ENCODE measurements at places on chromosomes 3 and 15.
A peak's percentile ranks its signal among the peaks of the same experiment; 100 is the strongest.

GRCh38 chr3:101117980-101118379 lies 124.8 kb upstream of the ABI3BP start:
- DNase-seq = no peak

GRCh38 chr3:144629381-144629780 lies 657.8 kb downstream of the DIPK2A start:
- DNase-seq = no peak

DNA sequence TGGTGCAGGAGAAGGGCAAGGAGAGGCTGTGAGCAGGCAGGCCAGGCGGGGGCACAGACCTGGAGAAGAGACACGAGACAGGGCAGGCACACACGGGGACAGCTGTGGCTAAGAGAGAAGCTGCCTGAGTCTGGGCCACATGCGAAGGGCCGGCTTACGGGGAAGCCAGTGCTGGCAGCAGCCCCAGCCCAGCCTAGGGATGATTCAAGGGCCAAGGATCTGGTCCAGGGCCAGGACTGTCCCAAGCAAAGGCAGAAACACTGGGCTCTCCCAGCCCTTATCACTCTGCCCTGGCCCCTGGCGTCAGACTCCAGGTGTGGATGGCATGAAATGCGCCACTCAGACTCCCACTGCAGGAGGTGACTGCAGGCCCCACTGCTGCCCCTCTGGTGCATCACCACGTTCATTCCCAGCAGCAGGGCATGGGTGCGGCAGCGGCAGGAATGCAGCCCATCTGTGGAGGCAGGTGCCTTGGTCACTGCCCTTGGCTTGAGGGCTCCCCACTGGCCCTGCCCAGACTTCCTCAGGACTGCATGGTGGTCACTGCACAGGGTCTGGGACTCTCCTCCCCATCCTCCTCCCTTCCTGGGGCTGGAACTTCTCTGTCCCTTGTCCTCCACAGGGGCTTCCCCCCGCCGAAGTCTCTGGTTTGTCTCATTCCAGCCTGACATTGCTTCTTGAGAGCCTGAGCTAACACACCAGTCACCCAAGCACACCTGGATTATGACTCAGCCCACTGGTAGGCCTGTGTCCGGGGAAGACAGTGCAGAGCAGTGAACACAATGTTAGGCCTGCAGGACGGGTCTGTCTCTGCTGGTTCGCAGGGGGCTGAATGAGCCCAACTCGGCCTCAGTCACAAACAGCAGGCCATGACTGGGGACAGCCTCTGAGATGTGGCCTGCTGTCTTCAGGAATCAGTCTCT lies 69.3 kb downstream of the TBC1D2B start:
- DNase-seq = no peak

DNA sequence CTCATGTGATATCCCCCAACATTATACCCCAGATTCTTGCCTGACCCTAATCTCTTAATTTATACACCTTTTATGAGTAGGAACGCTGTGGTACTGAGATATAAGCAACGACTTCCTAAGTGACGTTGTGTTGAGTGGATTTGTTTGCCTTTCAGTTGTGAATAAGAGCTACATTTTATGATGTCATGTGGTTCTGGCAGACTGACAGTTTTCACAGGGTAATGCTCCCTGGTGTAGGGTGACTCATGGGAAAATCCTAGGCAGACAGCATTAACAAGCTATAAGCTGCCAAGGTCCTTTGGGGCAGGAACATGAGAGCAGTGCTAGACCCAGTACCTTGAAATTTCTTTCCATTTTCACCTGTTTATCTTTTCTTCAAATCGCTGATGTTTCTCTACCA lies 11.2 kb downstream of the C3orf52 start:
- no peak for DNase-seq

GRCh38 chr3:41239587-41239986 lies 40.3 kb downstream of the CTNNB1 start:
- no peak for DNase-seq

GRCh38 chr15:34038023-34038870 lies 757 bp downstream of the AVEN start:
- DNase-seq = peak; percentile 48

DNA sequence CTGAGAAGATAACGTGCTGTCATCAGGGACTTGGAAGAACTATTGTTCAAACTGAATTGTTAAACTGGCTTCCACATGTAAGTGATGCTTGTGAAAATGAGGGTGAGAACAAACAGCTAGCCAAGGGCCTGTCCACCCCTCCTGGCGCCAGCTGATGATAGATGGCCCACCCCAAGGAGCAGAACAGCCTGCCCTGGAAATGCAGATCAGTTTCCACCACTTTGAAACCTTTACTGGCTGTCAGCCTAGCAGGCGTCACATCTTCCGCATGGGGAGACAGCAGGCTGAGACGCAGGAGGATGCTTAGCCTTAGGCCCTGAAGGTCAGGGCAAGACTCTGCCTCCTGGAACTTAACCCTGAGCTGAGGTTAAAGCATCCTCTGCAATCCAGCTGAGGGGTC lies 6.4 kb upstream of the SLC51B start:
- no peak for DNase-seq

GRCh38 chr3:143693506-143693905 lies 154.8 kb downstream of the SLC9A9 start:
- no peak for DNase-seq

GRCh38 chr15:67746022-67746421 lies 79.3 kb upstream of the SKOR1 start:
- no peak for DNase-seq

DNA sequence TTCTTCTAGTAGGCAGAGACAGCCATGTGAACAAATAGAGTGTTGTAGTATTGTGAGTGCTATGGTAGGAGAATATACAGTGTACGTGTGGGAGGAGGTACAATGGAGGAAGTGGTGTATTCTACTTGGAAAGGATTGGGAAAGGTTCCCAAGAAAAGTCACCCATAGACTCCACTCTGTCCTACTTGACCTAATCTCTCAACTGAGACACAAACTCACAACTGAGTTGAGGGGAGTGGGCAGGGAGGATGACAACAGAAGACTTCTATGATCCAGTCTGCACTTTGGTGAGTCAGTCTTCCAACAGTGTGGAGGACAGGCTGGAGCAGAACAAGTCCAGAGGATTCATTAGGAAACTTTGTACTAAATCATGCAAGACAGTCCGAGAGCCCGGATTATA lies 28.8 kb upstream of the AQP9 start:
- DNase-seq = no peak

DNA sequence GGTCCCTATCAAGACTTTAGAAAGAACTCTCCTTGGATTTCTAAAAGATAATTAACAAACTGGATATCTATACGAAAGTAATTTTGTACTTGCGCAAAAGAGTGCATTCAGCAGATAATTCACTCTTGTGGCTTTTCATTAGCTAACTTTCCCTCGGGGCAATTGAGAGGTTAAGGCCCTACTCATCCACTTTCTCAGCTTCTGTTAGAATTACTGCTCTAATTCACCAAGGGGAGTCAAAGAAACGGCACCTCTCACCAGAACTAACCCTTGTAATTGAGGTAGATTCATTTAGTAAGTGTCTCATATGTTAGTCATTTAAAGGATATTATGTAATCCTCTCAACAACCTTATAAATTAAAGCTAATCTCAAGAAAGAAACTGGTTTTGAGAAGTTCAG lies 22.5 kb upstream of the MB21D2 start:
- DNase-seq = no peak

GRCh38 chr3:71201939-71202338 lies 381.6 kb downstream of the FOXP1 start:
- DNase-seq = no peak

DNA sequence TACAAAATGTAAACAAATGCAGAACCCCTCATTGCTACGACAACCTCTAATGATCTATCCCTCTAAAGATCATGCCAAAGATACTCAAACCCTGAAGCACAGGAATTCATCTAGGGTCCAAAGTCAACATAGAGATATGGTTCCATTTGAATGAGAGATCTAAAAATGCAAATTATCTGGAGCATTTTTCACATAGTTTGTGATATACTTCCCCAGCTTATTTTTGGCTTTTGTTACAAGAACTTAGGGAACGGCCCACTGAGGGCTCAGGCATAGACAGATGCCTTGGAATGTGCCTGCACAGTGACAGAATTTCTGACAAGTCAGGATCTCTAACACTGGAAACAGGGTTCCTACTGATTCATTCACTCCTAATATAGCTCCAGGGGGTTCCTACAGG lies 258.9 kb upstream of the THBS1 start:
- DNase-seq = no peak

- DNase-seq = no peak
Observed at GRCh38 chr15:33451385-33451784, 140.6 kb downstream of the RYR3 start.

DNA sequence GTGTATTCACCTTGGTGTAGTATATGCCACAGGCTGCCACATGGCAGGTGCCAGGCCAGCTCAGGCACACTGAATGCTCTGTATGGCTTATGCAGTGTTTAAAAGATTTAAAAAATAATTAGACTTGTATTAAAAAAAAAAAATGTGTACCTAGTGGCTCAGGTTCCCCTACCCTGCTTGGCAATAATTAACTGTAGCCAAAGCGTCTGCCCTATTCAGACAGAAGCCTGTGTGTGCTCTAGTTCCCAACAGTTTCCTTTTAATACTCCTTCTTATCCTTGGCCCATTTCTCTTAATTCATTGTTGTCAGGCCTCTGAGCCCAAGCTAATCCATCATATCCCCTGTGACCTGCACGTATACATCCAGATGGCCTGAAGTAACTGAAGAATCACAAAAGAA lies 752.2 kb upstream of the CFAP20DC start:
- no peak for DNase-seq

- DNase-seq = no peak
Observed at GRCh38 chr15:52020221-52021085, 1.4 kb downstream of the MAPK6 start.

DNA sequence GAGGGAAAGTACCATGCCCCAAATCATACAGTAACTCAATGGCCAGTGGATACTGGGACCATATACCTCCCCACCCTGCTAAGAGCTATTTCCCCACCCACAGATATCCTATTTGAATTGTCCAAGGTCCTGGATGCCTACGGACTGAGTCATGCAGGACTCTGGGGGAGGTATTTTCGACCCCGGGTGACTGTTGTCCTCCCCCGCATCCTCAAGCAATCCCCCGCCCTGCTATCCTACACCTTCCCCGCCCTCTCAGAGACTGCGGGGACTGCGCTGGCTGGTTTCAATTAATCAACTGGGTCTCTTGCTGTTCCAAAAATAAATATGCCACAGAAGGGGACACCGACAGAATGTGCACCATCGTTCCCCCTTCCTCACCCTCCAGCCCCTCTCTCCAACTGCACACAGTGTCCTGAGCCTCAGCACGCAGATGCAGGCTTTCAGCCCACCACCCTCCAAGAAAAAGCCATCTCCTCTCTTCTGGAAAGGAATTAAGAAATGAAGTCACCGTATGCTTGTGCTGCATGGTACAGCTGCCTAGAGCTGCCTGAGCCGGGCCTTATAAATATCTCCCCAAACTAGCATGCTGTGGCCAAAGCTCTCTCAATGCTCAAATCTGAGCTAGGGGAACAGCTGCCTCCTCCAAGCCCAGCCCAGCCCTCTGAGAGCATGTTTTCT lies 8.1 kb downstream of the CAV3 start:
- no peak for DNase-seq

DNA sequence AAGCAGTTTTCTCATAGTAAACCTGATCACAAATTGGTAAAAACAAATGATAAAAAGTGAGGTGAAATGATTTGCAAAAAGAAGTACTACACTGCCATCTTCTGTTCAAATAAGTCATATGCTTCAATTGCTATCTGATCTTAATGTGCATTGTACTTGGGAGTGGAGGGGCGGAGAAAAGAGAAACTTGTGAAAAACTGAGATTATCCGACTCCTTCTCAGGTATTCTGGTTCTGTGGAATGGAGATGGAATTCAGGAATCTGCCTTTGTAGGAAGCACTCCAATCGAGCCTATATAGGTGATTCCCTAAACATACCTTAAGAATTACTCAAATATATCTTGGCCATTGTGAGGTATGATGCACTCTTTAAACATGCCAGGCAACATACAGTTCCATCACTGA lies 180.6 kb downstream of the CHL1 start:
- no peak for DNase-seq

- DNase-seq = peak; percentile 57
Observed at GRCh38 chr3:16600780-16601536, 4.3 kb downstream of the DAZL start.

DNA sequence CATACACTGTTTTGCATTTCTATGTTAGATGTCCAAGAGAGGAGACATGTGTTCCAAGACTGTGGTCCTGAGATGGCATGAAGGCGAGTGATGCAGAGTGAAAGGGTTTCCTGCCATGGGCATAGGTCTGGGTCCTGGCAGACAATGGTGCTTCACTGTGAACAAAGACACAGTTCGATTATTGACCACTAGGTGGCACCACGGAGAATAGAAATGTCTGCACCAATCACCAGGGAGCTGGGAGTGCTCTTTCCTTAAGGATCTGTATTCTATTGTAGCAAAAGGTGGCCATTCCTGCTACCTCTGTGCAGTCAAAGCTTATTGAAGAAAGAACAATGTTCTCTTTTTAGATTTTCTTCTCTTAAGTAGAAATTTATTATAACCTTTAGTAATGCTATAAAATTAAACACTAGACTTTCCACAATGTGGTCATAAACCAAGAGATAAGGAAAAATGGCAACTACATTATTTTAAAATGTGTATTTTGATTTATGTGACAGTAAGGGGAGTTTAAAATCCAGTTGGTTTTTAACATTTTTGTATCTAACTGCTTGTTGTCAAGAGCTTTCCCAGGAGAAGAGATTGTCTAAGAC lies 88.7 kb downstream of the GABRG3 start:
- no peak for DNase-seq

DNA sequence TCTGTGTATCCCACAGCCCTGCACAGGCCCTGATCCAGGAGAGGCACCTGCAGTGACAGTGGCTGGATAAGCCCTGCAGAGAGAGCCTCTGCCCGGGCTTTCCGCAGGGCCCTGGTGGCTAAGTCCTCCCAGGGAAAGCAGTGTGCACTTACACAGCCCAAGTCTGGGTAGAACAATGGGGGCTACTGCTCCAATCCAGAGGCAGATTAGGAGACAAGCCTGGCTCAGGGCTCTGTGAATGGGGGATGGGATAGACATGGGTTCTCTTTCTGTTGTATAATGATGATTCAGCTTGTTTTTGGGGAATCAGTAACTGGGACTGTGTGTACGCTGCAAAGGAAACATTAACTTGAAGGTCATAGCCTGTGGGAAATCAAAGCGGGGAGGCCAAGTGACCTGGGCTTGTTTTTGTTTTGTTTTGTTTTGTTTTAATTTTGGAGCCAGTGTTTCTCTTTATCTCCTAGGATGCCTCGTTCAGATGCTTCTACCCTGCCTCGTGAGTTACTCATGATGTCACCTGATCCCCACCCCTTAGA lies 4.1 kb upstream of the ALDH1L1 start:
- no peak for DNase-seq

GRCh38 chr3:100004931-100005330 lies 109.4 kb downstream of the FILIP1L start:
- DNase-seq = no peak

- no peak for DNase-seq
Observed at GRCh38 chr15:47983533-47983932, 137.3 kb upstream of the SLC24A5 start.
